ENCODE measurements at places on chromosomes 3 and 15. TPM values are rescaled to one million over a fixed set of nuclear protein-coding genes. Genes with fewer than 3 reads are reported as not detected.
A peak's percentile ranks its signal among the peaks of the same experiment; 100 is the strongest.

DNA sequence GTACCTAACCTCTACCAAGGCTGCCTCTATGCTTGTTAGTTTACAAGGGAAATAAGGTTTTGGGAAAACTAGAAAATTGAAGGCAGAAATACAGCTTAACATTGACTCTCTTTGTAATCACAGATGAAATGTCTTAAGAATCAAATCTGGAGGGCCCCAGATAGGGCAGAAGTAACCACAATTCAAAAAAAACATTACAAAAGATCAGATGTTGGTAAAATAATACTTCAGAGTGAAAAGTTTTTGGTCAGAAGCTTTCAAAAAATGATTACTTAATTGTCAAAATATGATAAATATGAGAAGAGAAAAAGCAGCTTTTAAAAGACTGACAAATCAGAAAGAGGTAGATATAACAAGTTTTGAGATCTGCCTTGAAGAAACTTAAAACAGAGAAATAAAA, 425.1 kb upstream of the NECTIN3 start:
- no peak for DNase-seq
- H3K4me3 ChIP-seq = no peak overlapping the region
- H3K4me1 ChIP-seq = no peaks in the 10 kb centered on the region
- no peak overlapping the region for H3K27ac ChIP-seq
- H3K36me3 ChIP-seq = no peaks in the 10 kb centered on the region

DNA sequence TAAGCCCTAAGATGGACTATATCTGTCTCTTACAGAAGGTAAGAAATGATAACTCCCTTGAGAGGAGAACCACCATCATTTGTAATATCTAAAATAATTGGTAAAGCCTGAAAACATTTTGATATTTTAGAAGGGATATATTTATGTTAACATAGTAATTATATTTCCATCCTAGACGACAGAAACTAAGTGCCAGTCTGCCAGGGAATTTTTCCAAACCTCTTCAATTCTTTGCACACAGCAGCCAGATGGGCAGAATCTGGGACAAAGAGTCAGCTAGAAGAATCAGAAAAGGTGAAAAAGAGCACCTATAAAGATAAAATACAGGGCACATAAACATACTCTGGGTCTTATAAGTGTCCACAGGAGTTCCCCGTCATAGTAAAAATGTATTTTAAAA, 70.0 kb upstream of the CBLB start:
- no peak overlapping the region for H3K27ac ChIP-seq
- no peaks in the 10 kb centered on the region for H3K36me3 ChIP-seq
- peaks cover 5% of the 10 kb centered on the region for H3K4me1 ChIP-seq
- DNase-seq = no peak
- H3K27me3 ChIP-seq = no peaks in the 10 kb centered on the region

GRCh38 chr3:138862531-138862923, 27.8 kb upstream of the PIK3CB start:
- no peaks in the 10 kb centered on the region for H3K27me3 ChIP-seq
- H3K27ac ChIP-seq = peak overlapping the region; percentile 83
- H3K4me3 ChIP-seq = no peak overlapping the region
- H3K36me3 ChIP-seq = no peaks in the 10 kb centered on the region
- peaks cover 25% of the 10 kb centered on the region for H3K4me1 ChIP-seq

- no peaks in the 10 kb centered on the region for H3K36me3 ChIP-seq
- H3K4me3 ChIP-seq = no peak overlapping the region
- no peaks in the 10 kb centered on the region for H3K27me3 ChIP-seq
- DNase-seq = no peak
Observed at GRCh38 chr15:77326366-77326765, 93.5 kb downstream of the PEAK1 start.

- H3K27me3 ChIP-seq = no peaks in the 10 kb centered on the region
- no peak overlapping the region for H3K4me3 ChIP-seq
- H3K4me1 ChIP-seq = no peaks in the 10 kb centered on the region
- H3K36me3 ChIP-seq = no peaks in the 10 kb centered on the region
Observed at GRCh38 chr3:103644450-103644849, 1209.6 kb downstream of the ZPLD1 start.

DNA sequence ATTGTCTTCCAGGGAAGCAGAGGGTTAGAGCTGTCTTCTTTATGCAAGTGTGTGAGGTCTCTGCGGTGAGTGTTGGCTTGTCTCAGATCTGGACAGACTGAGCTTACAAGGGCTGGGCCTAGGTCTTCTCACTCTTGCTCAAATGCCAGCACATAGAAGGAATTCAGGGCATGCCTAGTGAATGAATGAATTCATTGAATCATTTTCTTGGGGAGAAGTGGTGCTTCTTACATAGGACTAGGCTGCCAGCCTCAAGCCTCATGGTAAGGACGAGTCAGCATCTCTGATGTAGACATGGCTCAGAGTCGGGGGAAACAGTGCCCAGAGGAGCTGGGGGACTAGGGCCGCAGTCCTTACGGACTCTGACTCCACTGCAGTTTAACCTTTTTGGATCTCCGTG, 17.2 kb downstream of the MKRN2 start:
- H3K27me3 ChIP-seq = no peaks in the 10 kb centered on the region
- H3K4me1 ChIP-seq = peaks cover 5% of the 10 kb centered on the region
- H3K4me3 ChIP-seq = no peak overlapping the region
- H3K36me3 ChIP-seq = peaks cover 51% of the 10 kb centered on the region
- DNase-seq = no peak

- no peak overlapping the region for H3K4me3 ChIP-seq
- H3K4me1 ChIP-seq = no peaks in the 10 kb centered on the region
- H3K27me3 ChIP-seq = peaks cover 7% of the 10 kb centered on the region
- no peaks in the 10 kb centered on the region for H3K36me3 ChIP-seq
- DNase-seq = no peak
- H3K27ac ChIP-seq = no peak overlapping the region
Observed at GRCh38 chr3:45864760-45865519, 21.4 kb upstream of the CCR9 start.

DNA sequence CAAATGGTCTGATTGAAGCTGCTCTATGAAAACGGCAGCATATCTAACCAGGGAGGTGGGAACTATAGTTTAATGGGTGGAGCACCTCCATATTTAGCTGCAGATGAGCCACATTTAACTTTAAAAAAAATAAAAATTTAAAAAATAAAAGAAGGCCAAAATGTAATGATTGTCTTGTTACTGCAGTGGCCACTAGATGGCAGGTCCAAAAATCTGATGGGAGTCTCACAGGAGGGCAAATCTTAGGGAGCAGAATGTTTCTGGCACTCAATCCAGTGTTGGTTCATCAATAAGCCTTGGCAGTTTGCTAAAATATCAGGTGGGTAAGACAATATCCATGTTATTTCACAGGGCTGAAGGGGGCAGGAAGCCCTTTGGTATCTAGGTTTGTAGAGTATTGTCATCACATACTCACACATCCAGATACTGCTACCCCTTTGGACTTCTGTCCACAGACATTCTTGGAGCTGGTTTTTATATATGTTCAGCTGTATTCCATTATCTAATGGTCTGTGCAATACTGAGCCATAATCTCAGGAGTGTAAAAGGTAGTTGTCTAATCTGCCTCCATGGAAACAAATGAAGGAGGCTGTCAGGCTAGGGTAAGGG, 233.3 kb downstream of the TIGIT start:
- H3K27ac ChIP-seq = no peak overlapping the region
- H3K36me3 ChIP-seq = no peaks in the 10 kb centered on the region

GRCh38 chr3:44442596-44443309, 34.7 kb downstream of the ZNF445 start:
- DNase-seq = no peak
- H3K36me3 ChIP-seq = peaks cover 28% of the 10 kb centered on the region
- no peak overlapping the region for H3K4me3 ChIP-seq
- H3K4me1 ChIP-seq = peaks cover 2% of the 10 kb centered on the region
- H3K27me3 ChIP-seq = no peaks in the 10 kb centered on the region
- no peak overlapping the region for H3K27ac ChIP-seq

- peaks cover 58% of the 10 kb centered on the region for H3K36me3 ChIP-seq
- no peak overlapping the region for H3K4me3 ChIP-seq
- H3K27ac ChIP-seq = no peak overlapping the region
- no peaks in the 10 kb centered on the region for H3K27me3 ChIP-seq
- peaks cover 11% of the 10 kb centered on the region for H3K4me1 ChIP-seq
Observed at GRCh38 chr3:58116161-58116955, 94.4 kb downstream of the DNASE1L3 start.

- no peak overlapping the region for H3K4me3 ChIP-seq
- H3K36me3 ChIP-seq = no peaks in the 10 kb centered on the region
- H3K27ac ChIP-seq = no peak overlapping the region
- peaks cover 15% of the 10 kb centered on the region for H3K4me1 ChIP-seq
- DNase-seq = no peak
Observed at GRCh38 chr15:68815598-68815997, 5.1 kb downstream of the ANP32A start.

- H3K36me3 ChIP-seq = peaks cover 30% of the 10 kb centered on the region
- peak; percentile 41 for DNase-seq
- H3K4me3 ChIP-seq = no peak overlapping the region
- H3K27ac ChIP-seq = peak overlapping the region; percentile 1
- no peaks in the 10 kb centered on the region for H3K4me1 ChIP-seq
- no peaks in the 10 kb centered on the region for H3K27me3 ChIP-seq
Observed at GRCh38 chr15:49145651-49146609, 9.5 kb downstream of the COPS2 start.

DNA sequence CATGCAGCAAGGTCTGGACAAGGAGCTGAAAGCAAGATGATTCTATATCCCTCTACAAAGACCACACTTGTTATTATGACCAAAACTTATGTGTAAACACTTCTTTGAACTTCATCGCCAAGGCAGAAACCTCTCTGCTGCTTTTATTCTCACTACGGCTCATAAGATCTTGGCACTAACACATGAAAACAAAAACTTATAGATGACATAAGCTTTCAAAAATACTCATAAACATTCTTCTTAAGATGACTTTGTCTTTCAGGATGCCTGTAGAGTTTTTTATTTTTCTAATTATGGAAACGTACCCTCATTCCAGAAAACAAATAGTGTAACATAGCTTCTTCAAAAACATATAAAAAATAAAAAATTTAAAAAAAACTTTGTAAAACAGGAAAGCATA, 12.5 kb upstream of the C15orf61 start:
- peaks cover 8% of the 10 kb centered on the region for H3K4me1 ChIP-seq
- no peak overlapping the region for H3K27ac ChIP-seq
- no peaks in the 10 kb centered on the region for H3K27me3 ChIP-seq
- no peak overlapping the region for H3K4me3 ChIP-seq

DNA sequence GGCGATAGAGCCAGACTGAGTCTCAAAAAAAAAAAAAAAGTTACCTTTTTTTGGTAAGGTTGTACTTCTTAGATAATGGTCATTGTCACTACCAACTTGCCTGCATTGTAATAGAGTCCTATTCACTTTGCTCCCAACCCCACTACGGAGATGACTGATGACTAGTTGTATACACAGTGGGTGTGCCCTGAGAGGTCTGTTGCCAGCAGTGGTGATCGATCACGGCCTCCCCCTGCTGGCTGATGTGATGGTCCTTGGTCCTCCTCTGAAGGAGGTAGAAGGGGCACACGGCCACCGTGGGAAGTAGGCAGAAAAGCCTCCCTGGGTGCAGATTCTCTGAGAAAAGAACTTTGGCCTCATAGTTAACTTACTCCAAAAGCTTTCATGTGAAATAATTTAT, 10.7 kb downstream of the GCNT3 start:
- H3K4me3 ChIP-seq = no peak overlapping the region
- H3K4me1 ChIP-seq = no peaks in the 10 kb centered on the region
- H3K27me3 ChIP-seq = peaks cover 16% of the 10 kb centered on the region
- H3K36me3 ChIP-seq = no peaks in the 10 kb centered on the region
- H3K27ac ChIP-seq = no peak overlapping the region

Gene SNURF
- total RNA-seq = 23.6 TPM

Gene CAND2
- 3.8 TPM for total RNA-seq

Gene MASP1
- total RNA-seq = 0.62 TPM

Gene TFDP2
- 51.0 TPM for total RNA-seq

Gene CCDC9B
- total RNA-seq = 10.1 TPM

Gene C3orf20
- not detected for total RNA-seq

Gene ISLR
- total RNA-seq = 1.6 TPM

Gene RAD54L2
- total RNA-seq = 27.4 TPM

Gene ZCWPW2
- 1.0 TPM for total RNA-seq
